SK-N-SH (cell line): ENCODE measurements at places on chromosomes 5 and 9.

- DNase-seq = no peak
These were observed 108.5 kb downstream of the ELAVL2 start for GRCh38 chr9:23717505-23717904.

- peak; percentile 87 for DNase-seq
These were observed 596 bp downstream of the IRF1 start for GRCh38 chr5:132489871-132490483.

GRCh38 chr5:15704397-15704947, 204.5 kb downstream of the FBXL7 start:
- no peak for DNase-seq

DNA sequence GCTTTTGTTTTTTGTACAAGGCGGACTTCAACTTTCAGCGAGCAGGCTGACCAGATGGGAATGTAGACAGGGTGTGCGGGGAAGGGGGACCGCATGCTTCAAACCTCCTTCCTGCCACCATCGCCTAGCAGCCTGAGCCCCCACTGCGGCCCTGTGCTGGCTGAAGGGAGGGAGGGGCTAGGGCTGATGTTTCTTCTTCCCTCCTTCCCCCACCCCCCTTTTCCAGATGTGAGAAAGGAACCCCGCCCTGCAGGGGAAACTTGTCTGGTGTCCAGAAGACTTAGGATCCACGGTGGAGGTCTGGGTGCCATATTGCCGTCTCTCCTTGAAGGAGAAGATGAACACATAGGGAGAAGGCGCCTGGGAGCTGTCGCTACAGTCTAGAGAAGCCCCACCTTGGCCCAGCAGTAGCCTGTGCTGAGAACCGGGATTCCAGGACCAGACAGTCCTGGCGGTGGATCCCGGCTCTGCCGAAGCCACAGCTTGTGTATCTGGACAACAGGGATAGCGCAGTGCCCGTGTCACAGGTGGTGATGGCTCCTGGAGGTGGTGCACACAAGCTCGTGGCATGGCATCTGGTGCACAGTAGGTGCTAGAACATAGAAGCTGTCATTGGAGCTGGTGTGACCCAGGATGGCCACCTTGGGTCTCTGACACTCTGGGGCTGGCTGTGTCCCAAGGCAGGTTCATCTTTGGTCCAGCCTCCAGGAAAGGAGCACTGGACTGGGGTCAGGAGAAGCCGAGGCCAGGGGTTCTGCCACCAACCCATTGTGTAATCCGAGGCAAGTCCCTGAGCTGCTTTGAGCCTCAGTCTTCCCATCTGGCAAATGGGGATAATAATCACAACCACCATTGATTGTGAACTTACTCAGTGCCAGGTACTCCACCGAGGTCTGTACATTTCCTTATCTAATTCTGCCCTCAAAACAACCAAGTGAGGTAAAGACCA, 205.6 kb downstream of the C9orf50 start:
- DNase-seq = no peak

GRCh38 chr9:87686520-87687090, 39.3 kb upstream of the CTSL start:
- DNase-seq = no peak

GRCh38 chr5:129771058-129771838, 23.4 kb downstream of the MINAR2 start:
- DNase-seq = peak; percentile 27

DNA sequence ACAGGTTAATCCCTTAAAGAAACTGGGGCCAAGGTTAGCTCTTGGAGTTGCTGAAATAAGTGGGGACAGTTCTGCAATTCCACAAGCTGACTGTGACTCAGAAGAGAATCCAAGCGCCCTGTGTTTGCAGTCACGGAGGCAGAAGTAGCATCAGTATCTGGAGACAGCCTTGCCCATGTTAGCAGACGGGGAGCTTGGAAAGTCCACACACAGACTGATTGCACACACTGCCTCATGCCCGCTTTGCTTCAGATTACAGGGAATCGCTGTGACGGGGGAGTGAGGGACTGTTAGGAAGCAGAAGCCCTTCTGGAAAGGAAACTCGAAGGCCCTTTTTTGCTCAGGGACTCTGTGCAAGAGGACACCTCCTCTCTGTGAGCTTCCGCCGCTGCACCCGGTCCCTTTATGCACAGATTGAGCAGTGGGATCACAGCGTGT, 30.9 kb upstream of the PPP1R26 start:
- DNase-seq = peak; percentile 9

DNA sequence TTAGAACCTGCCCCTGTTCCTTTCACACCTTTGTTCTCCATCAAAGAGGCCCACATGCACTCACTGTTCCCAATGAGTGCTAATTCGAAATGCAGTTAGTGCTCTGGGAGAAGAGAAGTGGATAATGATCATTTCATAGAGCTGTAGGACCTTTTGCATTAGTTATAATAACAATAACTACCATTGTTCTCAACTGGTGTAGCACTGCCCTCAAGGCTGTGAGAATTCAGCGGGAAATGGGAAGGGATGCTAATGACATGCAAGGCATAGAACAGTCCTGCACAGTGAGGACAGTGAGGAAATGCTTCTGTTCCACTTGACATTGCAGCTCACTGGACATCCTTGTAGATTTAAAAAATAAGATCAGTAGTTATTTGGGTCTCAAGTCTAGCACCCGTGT, 187.4 kb downstream of the FBXL7 start:
- no peak for DNase-seq

DNA sequence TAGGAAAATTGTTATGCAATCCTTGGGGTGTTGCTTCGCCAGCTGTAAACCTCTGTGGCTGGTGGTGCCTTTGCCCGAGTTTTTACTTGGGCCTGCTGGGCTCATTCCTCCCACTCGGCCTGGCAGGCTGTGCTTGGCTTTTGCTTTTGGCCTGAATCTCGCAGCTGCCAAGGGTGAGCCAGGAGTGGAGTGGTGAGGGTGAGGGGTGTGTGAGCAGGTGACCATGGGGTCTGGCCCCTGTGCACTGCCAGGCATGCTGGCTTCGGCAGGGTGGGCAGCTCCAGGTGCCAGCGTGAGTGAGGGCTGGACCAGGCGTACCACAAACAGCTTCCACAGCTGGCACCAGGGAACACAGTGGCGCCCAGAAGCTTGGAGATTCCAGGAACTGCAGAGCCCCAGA, 12.6 kb upstream of the DHFR start:
- no peak for DNase-seq

- DNase-seq = no peak
These were observed 248.9 kb downstream of the PIK3R1 start for GRCh38 chr5:68464424-68464823.

- no peak for DNase-seq
These were observed 121.2 kb downstream of the CEMIP2 start for GRCh38 chr9:71647094-71647591.

- no peak for DNase-seq
These were observed 12.8 kb downstream of the SLCO4C1 start for GRCh38 chr5:102283102-102283797.
